Stimulated activated CD4-positive, alpha-beta T cell treated with anti-CD3 and anti-CD28 coated beads, Interleukin-12 subunit alpha, Interleukin-12 subunit beta, amount 100 ng/mL, for 24 hours (primary cell): ENCODE measurements at places on chromosomes 7 and 10.

- no peak for DNase-seq
These were observed 52.1 kb downstream of the ADD3 start for GRCh38 chr10:110059925-110060324.

GRCh38 chr10:132274581-132274980, 33.2 kb downstream of the STK32C start:
- no peak for DNase-seq

DNA sequence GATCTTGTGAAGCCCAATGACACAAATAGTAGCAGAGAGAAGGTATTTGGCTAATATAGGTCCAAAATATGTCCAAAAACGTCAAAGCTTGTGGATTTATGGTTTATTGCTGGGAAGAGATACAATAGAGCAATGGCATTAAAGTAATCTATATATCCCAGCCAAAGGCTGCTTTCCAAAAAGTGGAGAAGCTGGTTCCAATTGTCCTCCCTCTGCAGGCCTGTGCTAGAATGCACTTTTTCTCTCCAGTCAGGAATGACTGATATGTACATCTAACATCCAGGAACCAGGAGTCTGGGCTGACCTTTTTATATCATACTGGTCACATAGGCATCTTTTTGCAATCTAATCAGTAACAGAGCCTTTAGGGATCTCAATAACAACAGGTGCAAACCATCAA, 167.1 kb upstream of the FAM3C start:
- DNase-seq, result no peak

GRCh38 chr7:4195660-4196059, 486.4 kb upstream of the FOXK1 start:
- no peak for DNase-seq

DNA sequence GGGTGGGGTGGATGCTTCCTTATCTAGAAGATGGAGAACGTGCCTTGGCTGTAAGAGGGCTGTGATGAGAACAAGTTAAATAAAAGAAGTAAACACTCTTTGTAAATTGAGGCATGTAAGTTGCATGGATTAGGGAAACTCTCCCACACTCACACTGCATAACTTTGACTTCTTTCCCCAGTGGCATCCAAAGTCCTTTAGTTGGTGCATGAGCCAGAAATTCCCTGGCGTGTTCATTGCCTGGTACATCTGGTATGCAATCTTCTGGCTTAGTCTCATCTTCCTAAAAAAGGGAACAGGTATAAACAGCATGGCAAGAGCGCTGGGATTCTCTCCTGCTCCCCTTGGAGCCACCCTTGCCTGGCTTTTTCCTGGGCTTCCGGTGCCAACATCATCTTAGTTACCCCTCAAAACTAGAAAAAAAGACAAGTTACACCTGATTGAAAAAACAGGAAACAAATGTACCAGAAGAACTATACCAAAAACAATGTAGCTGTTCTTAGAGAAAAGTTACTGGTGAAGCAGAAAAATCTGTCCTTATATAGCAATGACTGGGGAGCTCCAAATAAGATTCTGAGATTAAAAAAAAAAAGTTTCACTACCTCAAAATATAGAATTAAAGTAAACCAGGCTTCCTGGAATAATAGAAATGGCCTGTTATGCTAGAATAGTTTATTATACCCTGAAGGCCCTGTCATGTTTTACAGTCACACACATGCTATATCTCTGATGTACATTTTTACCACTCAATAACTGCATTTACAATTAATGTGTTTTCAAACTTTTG, 9.9 kb downstream of the RP9 start:
- no peak for DNase-seq

- DNase-seq, result no peak
These were observed 9.5 kb downstream of the RNF32 start for GRCh38 chr7:156650042-156650441.

GRCh38 chr10:48428896-48429295, 122.4 kb downstream of the MAPK8 start:
- no peak for DNase-seq

DNA sequence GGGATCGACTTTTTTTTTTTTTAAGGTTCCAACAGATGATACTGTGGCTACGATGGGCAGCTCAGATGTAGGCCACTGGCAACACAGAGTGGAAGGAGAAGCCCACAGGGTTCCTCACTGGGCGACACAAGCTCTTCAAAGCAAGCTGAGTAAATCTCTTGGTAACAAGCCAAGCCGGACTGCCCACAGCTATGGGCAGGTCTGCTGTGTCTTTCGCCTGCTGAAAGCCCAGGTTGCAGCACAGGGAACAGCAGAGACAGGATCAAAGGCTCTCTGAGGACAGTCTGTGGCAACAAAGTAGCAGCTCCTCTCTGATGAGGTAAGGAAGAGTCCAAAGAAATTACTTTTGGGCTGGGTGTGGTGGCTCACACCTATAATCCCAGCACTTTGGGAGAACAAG, 83.6 kb downstream of the KCNMA1 start:
- DNase-seq, result no peak

DNA sequence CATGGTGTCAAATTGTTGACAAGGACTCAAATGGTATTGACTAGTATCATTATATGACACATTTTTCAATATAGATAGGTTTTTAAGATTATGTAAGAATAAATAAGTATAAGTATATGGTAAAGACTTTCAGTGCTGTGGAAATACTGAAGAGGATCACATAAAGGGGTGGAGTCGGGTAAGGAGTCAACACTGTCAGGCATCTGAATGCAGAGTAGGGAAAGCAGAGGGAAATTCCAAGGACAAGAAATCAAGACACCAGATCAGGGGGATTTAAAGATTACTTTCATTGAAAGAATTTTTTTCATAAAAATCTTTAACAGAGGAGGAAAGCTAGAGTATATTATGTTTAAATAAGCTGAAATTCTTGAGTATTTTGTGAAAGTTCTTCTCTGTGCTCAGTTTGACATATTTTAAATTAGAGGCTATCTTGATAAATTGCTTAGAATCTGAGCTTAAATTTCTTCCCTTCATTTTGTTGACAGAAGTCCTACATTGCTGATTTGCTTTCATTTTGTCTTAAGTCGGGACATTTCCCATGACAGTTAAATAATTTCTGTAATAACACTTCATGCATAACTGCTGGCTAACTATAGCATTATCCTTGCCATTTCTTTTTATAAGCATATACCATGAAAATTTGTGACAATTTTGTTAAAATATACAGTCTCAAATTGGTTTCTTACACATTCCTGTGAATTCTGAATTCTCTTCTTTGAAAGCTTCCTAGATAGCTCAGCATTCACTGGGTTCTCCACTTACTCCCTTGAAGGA, 244.3 kb downstream of the PRKG1 start:
- no peak for DNase-seq

GRCh38 chr7:22402250-22402649, 45.3 kb upstream of the RAPGEF5 start:
- DNase-seq, result no peak

DNA sequence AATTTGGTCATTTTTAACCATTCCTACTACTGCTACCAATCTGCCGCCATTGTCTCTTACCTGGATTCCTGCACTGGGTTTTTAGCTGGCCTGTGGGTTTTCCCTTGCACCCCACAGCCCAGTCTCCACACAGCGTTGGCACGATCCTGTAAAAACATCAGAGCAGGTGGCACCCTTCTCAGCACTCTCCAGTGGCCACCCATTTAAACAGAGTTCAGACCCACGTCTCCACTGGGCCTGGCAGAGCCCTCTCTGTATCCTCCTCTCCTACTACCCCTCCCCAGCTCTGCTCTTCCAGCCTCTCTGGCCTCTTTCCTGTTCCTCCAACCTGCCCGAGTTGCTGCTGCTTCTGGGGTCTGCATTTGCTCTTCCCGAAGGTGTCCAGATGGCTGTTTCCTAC, 259.4 kb downstream of the SDK1 start:
- no peak for DNase-seq

GRCh38 chr10:91635401-91636400, 2.8 kb upstream of the PPP1R3C start:
- DNase-seq, result peak; percentile 29

- no peak for DNase-seq
These were observed 3.9 kb downstream of the MYL10 start for GRCh38 chr7:101625031-101625791.

DNA sequence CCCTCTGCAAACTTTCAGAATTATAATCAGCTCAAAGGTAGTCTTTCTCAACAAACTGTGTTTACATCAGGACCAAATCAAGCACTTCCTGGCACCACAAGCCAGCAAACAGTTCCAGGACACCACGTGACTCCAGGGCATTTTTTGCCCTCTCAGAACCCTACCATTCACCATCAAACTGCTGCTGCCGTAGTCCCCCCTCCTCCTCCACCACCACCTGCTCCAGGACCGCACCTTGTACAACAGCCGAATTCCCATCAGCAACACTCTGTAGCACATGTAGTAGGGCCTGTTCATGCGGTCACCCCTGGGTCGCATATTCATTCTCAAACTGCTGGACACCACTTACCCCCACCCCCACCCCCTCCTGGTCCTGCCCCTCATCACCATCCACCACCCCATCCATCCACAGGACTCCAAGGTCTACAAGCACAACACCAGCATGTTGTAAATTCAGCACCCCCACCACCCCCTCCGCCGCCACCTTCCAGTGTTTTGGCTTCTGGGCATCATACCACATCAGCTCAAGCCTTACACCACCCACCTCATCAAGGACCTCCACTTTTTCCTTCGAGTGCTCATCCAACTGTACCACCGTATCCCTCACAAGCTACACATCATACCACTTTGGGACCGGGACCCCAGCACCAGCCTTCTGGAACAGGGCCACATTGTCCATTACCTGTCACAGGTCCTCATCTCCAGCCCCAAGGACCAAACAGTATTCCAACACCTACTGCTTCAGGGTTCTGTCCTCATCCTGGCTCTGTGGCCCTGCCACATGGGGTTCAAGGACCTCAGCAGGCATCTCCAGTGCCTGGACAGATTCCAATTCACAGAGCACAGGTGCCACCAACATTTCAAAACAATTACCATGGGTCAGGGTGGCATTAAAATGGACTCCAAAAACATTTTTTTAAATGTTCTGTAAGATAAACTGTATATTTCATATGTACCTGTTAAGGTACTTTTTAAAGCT, 98.7 kb downstream of the KMT2E start:
- DNase-seq, result no peak

- DNase-seq, result no peak
These were observed 7.8 kb downstream of the COG5 start for GRCh38 chr7:107555893-107556292.

DNA sequence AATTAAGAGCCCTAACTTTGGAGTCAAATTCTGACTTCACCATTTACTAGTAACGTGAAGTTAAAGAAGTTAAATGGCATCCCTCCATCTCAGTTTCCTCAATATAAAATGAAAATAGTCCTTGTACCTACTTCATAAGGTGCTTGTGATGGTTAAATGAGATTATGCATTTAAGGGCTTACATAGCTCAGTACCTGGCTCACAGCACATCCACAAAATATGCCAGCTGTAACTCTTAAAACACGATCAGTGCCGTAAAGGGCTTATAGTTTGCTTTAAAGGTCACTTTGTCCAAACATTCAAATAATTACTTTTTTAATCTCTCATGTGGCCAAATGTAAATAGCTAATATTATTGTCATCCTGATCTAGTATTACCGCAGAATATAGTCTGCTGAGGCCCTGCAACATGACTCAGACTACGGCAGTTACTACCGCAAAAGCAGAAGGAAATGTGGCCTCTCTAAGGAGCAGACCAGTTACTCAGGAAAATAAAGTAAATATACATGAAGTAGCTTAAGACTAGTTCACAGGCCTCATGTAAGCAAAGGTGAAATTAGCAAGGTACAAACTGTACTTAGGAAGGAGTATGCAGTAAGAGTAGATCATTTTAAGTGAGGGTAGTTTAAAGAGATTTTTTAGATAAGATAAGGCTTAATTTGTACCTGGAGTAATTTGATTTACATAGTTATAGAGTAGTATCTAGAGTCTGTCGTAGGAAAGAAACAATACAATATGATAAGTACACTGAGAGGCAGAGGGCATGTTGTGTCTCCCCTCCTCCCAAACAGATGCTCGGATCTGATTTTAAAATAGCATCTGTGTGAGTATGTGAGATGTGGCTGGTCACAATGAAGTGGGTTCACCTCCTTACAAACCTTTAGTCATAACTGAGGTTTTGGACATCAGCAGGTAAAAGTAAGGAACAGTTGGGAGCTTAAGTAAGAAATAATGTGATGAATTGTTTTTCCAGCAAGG, 13.1 kb downstream of the CASP2 start:
- DNase-seq, result no peak
